ENCODE measurements at places on chromosomes 5 and 9. TPM values are rescaled to one million over a fixed set of nuclear protein-coding genes. Genes with fewer than 3 reads are reported as not detected.

DNA sequence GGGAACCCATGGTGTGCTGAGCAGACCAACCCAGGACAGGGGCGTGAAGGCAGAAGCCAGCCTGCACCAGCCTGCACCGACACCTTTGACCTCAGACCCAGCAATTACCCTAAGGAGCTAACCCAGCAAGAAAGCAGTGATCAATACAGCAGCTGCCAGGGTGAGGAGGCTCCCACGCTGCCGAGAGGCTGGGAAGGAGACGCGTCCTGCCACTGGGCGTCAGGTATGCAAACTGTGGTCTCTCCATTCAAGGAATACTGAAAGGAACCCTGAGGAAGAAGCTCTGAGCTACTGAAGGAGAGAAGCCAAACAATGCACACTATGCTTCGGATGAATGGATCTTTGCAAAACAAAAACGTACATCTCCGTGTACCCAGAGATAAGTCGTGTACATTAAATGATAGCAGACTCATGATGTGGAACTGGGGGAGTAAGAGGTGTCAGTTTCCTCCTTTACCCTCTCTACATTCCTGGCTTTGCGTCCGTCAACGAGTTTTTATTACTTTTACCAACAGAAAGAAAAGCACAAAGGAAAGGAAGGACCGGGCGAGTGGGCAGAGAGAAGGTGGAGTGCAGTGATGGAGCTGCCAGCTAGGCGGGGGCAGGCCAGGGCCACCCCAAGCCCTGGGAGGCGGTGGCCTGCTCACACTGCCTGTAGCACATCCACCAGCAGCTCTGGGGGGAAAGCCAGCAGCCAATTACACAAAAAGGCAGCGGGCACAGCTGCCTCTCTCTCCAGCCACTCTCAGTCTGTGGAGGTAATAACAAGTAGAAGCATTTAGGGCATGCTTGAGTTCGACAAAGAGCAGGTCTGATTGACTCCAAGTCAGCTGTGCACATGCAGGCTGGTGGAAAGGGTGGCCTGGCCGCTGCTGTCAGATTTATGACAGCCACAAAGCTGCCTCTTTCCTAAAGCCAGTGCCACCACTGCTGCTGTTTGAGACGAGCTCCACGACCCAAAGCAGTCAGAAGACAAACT, 29.3 kb downstream of the RASGEF1C start:
- DNase-seq: no peak

Gene SAXO1
- polyA plus RNA-seq: 0.16 TPM

DNA sequence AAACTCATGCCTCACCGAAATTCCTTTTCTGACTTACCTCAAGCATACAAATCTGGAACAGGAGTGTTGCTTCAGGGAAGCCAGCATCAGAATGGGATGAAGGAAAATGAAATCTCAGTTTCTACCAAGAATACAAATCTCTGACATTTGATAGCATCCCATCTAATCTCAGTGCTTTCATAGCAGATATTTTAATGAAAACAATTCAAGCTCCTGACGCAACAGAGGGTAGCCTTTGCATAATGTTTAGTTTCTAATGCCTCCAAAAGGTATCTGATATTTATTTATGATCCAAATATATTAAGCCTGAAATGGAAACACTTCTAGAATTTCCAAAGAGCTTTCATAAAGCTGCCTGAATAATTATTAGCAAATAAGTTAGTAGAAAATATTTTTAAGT, 251.4 kb downstream of the DEPDC1B start:
- no peak for DNase-seq

Gene GCNT4
- 0.95 TPM for polyA plus RNA-seq

Gene GRM6
- 0.42 TPM for polyA plus RNA-seq

DNA sequence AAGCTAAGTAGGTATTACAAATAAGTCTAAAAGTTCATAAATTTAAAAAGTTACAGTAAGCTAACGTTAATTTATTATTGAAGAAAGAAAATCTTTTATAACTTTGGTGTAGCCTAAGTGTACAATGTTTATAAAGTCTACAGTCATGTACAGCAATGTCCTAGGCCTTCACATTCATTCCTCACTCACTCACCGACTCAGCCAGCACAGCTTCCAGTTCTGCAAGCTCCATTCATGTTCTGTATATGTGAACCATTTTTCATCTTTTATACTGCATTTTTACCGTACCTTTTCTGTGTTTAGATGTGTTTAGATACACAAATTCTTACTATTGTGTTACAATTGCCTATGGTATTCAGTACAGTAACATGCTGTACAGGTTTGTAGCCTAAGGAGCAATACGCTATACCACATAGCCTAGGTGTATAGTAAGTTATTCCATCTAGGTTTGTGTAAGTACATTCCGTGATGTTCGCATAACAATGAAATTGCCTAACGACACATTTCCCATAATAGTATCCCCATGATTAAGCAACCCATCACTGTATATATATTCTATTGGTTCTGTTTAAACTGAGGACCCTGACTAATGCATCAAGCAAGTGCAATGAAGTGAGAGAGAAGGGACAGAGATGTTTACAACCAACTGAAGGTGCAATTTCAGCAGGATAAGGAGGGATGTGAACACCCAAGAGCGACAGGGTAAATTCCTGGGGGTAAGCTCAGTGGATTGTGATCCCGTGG, 88.9 kb upstream of the TRIO start:
- DNase-seq: no peak

DNA sequence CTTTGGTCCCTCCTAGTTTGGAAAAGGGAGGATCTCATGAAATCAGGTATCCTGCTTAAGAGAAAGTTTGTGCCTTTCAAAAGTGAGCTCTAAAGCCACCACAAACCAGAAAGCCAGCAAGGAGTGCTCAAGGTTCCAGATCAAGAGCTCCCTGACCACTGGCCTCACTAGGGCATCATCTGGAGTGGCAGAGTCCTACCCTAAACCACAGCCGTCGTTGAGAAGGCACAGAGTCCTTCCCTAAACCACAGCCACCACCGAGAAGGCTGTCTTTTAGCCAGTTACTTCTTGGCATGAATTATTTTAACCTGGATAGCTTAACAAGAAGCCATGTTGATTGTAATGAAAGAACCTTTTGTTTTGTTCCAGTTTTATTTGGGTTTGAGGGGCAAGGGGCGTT, 102.9 kb downstream of the FRMD3 start:
- no peak for DNase-seq

GRCh38 chr9:4983601-4984165, 1.4 kb upstream of the JAK2 start:
- DNase-seq: no peak

- no peak for DNase-seq
Measured at GRCh38 chr9:130001190-130001589, 41.8 kb downstream of the FNBP1 start.
